Left lobe of liver (tissue), 2 donors: ENCODE measurements at places on chromosomes 12 and 14. TPM values are rescaled to one million over a fixed set of nuclear protein-coding genes. Genes with fewer than 3 reads are reported as not detected.

- no peak for DNase-seq
Measured at GRCh38 chr14:54252072-54252730, 144.6 kb upstream of the CDKN3 start.

- DNase-seq: no peak
Measured at GRCh38 chr12:11497995-11498394, 102.6 kb upstream of the PRB2 start.

- no peak for DNase-seq
Measured at GRCh38 chr12:84694116-84694515, 218.5 kb downstream of the SLC6A15 start.

DNA sequence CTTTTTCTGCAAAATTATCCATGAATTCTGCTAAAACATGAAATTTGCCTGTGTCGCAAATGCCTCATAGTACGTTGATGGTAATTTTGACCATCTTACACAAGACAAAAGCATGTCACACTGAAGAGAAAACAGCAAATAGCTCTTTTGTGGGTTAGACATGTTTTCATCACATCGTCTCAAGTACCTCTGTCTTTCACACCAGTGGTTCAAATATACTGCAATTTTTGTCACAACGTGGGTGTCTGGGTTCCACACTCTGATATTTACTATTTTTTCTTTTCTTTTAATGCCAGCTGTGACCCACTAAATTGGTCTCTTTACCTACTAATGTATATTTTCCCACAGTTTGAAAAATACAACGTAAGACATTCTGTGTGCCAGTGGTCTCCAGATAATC is 10.4 kb downstream of the KLRB1 start:
- DNase-seq: no peak

RAN gene
- total RNA-seq: 140 TPM
